Endothelial cell of umbilical vein (primary cell): ENCODE measurements at places on chromosomes 6 and 20.

- no peak for DNase-seq
Observed at GRCh38 chr6:12363651-12364381, 73.7 kb downstream of the EDN1 start.

DNA sequence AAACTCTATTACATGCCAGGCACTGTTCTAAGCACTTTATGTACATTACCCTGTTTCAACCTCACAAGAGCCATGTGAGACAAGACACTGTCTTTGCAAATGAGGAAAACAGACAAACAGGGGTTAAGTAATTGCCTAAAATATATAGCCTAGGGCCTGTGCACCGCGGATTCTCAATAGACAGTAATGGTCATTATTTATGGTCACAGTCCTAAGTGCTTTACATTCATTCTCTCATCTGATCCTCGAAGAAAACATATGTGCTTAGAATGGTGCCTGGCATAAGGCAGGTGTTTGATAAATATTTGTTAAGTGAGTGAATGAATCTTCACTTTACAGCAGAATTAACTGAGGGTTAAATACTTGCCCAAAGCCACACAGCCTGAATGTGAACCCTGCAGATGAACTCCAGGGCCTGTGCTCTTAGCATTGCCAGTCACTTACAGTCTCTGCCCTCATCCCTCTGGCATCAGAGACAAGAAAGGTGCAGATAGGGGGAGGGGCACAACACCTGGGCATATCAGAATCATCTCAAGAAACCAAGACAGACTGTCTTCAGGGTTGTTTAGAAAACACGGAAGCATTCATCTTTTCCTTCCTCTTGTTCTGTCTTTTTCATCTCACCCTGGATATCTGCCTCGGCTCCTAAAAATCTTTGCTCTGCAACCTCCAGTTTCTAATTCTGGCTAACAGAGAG lies 92.8 kb upstream of the SASH1 start:
- no peak for DNase-seq

DNA sequence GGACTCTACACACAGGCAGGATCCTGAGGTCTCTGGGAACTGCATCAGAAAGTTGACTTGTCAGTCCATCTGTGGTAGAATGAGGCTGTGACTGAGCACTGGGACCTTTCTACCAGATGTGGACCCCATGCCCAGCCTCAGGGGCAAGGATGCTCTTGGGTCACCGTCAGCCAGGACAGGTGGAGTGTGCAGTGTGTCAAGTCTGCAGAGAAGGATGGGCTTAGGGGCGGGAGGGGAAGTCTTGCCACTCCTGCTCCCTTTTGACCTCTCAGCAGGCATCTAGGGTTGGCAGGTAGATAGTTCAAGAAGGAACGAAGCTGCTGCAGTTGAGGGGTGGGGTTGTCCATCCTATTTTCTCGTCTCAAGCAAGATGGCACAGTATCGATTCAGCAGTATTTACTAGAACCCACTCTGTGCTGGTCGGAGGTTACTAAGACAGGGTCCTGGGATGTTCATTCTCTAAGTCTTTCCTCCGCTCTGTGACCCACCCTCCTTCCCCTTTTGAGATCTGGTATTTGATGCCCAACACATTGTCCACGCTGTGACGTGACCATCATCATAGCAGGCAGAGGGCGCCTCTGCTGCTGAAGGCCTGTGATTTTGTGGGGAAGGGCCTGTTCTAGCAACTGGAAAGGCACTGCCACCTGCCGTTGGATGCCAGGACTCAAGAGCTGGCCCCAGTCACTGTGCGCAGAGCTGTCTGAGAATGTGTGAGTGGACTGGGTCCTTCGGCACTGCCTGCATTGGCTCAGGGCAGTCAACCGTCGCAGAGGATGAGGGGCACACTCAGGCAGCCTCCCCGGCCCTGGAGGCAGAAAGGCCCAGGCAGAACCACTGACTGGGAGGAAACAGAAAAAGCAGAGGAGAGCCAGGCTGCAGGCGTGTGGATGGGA lies 23.2 kb downstream of the RBCK1 start:
- peak; percentile 76 for DNase-seq

- DNase-seq = no peak
Observed at GRCh38 chr6:107632381-107633136, 142.6 kb downstream of the SOBP start.

- no peak for DNase-seq
Observed at GRCh38 chr6:41759905-41760579, 12.8 kb upstream of the PGC start.

- DNase-seq = no peak
Observed at GRCh38 chr20:3679749-3680700, 1.8 kb downstream of the ADAM33 start.
